ENCODE measurements at places on chromosomes 6 and 20.

DNA sequence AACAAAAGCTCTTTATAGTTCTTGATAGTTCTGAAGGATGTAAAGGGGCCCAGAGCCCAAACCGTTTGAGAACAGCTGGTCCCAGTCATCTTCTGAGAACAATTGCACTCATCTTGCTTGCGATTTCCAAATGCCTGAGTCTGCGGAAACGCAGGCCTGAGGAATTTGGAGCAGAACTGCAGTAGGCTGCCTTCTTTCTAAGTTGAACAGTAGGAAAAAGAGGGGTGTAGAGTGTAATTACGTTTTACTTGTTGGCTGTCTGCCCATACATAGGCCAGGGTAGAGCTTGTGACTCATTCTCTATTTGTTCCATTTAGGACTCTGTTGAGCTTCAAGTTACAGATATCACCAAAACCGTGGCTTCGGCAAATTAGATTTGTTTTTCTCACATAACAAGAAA lies 42.0 kb upstream of the KIF16B start:
- no peak for DNase-seq

DNA sequence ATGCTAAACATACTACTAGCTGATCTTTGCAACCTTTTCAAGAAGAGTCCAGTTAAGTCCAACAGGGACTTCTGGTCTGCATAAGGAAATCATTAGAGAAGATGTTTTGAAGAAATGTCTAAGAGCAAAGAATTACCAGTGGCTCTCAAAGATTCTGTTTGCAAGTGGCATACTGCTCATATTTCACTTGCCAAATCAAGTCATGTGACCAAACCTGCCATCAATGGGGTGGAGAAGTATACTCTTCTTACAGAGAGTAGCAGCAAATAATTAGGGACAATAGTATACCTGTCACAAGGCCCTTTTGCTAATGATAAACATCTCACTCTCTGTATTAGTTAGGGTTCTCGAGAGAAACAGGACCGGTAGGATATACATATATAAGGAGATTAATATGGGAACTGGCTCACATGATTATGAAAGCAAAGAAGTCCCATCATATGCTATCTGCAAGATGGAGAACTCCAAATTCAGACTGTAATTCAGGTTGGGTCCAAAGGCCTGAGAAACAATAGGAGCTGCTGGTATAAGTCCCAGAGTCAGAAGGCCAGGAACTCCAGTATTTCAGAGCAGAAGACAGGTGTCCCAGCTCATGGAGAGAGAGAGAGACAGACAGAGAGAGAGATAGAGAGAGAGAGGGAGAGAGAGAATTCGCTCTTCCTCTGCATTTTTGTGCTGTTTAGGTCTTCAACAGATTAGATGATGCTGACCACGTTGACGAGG lies 111.5 kb downstream of the LCA5 start:
- no peak for DNase-seq

DNA sequence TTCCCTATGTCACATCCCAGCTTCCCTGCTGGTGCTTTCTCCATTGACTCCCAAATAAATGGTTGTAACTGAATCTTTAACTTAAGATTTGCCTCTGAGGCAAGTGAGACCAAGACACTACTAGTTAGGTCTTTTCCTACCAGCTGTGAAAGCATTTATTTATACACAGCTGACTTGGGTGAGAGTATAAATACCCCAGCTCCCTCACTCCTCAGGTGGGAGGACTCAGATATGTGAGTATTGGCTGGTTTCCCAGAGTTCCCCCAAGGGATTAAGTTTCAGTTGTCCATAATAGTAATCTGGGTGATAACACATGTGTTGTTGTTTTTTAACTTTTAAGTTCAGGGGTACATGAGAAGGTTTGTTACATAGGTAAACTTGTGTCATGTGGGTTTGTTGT lies 49.8 kb downstream of the CFAP61 start:
- no peak for DNase-seq

- DNase-seq: no peak
Observed at GRCh38 chr20:4369119-4369797, 352.5 kb upstream of the PRND start.

GRCh38 chr20:13863244-13863643 lies 78.4 kb downstream of the NDUFAF5 start:
- DNase-seq: no peak

DNA sequence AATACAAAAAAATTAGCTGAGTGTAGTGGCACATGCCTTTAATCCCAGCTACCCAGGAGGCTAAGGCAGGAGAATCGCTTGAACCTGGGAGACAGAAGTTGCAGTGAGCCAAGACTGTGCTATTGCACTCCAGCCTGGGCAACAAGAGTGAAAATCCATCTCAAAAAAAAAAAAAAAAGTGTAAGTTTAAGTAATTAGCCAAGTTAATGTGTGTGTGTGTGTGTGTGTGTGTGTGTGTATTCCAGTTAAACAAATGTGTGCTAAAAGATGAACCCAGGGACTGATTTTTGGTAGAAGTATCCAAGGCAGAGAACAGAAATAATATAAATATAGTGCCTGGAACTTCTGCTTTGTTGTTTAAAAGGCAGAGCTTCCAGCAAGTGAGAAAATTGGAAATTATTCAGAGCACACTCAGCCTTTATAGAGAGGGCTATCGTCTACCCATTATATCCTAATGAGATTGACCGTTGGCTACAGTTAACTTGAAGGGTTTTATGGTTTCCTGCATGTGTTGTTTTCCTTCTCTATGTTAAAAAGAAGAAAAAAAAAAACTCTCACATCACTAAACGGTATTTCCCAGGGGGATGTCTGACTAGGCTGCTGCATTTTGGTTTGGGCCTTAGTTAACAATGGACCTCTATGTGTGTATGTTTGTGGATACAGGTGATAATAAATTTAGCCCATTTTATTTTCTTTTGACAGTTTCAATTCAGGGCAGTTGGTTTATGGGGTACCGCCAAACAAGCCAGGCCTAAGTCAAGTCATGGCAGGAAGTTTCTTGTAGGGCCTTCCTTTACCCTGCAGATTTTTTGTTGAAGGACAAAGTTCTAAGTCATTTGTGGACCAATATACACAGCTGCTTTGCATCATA lies 9.8 kb downstream of the SOX4 start:
- DNase-seq: no peak

DNA sequence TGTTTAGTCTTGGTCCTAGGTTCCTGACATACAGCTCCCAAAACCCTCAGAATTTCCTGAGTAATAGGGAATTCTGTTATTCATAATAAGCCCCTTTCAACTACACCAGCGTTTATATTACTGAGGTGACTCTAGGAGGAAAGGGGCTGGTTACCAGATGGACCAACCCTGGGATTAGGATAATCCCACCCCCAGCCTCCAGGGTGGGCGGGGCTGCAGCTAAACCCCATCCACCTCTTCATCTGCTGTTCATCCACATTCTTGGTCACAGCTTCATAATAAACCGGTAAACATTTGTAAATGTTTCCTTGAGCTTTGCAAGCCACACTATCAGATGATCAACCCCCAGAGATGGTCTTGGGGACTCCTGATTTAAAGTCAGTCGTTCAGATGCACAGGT lies 38.3 kb downstream of the NINL start:
- DNase-seq: no peak

GRCh38 chr6:67248077-67248476 lies 1387.0 kb upstream of the ADGRB3 start:
- no peak for DNase-seq

- DNase-seq: no peak
Observed at GRCh38 chr6:44052419-44053023, 74.7 kb downstream of the MRPL14 start.

- no peak for DNase-seq
Observed at GRCh38 chr6:39561536-39562266, 163.5 kb downstream of the KIF6 start.

- DNase-seq: no peak
Observed at GRCh38 chr6:14450133-14450504, 332.5 kb downstream of the CD83 start.

DNA sequence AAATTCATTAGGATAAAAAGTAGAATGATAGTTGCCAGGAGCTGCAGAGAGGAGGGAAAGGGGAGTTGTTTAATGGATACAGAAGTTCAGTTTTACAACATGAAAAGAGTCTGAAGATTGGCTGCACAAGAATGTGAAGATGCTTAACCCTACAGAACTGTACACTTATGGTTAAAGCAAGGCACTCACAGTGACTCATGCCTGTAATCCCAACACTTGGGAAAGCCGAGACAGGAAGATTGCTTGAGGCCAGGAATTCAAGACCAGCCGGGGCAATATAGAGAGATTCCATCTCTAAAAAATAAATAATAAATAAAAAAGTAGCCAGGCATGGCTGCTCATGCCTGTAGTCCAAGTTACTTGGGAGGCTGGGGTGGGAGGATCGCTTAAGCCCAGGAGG lies 174.0 kb downstream of the TASP1 start:
- DNase-seq: no peak

DNA sequence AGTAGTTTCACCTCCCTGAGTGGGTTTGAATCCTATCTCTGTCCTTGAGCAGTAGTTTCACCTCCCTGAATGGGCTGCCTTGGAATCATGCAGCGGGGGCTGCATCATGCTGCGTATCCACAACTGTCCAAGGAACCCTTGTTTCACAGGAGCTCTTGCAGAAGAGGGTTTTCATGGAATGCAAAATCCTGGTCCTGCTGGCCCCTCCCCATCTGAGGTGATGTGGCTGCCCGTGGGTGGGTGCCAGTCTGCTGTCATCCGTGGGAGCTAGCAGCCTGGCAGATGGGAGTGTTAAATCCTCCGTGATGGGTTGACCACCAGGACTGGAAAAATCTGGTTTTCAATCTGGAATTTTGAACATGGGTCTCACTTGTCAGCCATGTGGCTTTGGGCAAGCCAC lies 21.7 kb downstream of the ZBP1 start:
- DNase-seq: no peak

GRCh38 chr6:124885171-124885570 lies 77.1 kb upstream of the RNF217 start:
- DNase-seq: no peak

DNA sequence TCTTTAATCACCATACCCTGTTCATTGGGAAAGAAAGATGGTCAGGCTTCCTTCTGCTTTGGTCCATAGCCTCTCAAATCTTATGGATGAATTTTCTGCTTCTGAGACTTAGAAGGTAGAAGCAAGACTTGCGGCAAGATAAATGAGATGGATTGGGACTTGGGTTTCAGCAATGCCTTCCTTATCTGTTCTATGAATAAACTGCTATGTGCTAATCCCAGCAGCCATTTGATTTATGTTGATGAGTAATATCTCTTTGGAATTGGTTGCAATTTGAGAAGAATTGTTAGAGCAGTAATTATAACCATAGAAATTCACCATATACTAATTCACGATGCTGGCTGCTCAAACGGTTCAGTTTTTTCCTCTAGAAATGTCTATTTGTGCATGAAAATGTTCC lies 48.3 kb downstream of the TXLNB start:
- no peak for DNase-seq

DNA sequence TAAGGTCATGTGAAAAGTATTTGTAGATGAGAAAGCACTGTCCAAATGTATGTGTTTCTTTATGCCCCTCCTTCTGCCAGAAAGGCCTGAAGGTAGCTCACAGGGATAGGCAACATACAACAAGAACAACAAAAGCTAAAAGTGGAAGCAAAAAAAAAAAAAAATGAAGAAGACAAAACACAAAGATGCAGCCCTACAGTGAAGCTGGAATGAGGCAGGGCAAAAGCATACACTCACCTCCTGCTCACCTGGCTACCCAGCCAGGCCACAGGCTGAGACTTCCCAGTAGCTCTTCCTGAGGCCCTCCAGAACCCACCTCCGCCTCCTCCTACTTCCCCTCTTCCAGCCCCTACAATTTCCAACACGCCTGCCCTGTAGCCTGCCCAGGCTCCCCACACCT lies 2.4 kb downstream of the UNC5CL start:
- no peak for DNase-seq

DNA sequence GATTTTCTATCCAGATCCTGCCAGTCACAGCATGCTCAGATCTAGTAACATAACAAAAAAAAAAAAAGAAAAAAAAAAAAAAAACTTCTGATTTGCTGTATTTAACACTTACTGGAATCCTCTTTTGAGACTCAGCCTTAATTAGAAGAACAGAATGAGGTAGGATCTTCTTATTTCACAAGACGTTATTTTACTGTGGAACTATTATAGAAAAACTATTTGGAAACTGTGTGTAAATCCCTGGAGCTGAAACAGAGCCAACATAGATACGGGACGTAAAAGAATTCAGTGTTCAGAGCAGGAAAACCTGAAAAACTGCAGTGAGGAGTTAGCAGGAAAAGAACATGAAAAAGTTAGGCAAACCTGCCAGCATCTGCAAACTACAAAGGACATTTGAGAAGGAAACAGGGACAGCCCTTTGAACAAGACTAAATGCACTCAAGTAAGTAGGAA lies 3.4 kb upstream of the ZNF217 start:
- no peak for DNase-seq

DNA sequence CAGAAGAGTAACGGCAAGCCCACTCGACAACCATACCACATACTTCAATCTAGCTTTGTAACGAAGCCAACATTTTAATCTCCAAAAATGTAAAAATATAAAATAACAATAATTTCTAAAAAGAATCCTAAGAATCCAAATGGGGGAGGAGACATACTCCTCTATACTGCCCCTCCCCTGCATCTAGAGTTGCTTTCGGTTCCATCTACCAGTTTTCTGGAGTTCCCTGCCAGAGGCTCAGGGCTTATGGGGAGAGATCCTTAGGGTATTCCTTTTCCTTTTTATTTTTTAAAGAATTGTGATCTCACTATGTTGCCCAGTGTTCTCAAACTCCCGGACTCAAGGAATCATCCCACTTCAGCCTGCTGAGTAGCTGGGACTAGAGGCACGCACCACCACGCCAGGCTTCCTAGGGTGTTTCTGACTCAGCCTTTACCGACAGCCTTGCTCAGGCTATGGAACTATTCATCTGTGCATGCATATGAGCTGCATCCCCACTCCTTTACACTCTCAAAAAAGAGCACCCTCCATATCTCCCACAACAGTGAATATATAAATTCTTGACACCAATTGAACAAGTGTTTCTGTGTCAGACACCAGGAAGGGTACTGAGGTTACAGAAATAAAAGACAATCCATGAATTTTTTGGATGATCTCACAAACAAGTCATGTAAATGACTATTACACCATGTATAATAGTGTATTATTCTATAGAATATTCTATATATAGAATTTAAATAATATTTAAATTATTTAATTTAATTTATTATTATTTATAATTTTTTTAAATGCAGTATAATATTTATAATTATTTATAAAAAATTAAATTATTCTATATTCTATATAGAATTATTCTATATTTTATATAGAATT lies 40.7 kb upstream of the UBR2 start:
- no peak for DNase-seq

DNA sequence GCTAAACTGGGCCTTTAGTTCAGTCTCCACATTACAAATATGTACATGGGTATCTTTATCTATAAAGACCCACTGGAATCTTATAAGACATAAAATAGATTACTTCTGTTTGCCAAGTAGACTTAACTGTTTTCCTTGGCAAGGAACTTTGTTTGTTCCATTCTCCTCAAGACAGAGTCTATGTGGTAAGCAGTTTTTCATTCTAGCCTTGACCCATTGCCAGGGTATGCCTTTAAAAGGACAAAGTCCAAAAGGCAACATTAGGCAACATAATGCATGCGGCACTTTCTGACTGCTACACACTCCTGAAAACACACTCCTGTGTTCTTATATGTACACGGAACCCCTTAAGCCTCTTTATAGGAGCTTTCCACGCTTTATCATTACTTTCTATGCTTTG lies 20.4 kb downstream of the VNN1 start:
- DNase-seq: no peak
